ENCODE measurements at places on chromosomes 12 and 14. TPM values are rescaled to one million over a fixed set of nuclear protein-coding genes. Genes with fewer than 3 reads are reported as not detected.

Gene JAG2
- total RNA-seq = 6.2 TPM

- no peak overlapping the region for H3K4me3 ChIP-seq
- peaks cover under 1% of the 10 kb centered on the region for H3K4me1 ChIP-seq
- no peak for DNase-seq
- no peak overlapping the region for H3K27ac ChIP-seq
Measured at GRCh38 chr12:24898185-24898584, 50.7 kb downstream of the BCAT1 start.

GRCh38 chr12:76190299-76190698 is 105.8 kb upstream of the NAP1L1 start:
- H3K36me3 ChIP-seq = no peaks in the 10 kb centered on the region
- no peaks in the 10 kb centered on the region for H3K27me3 ChIP-seq
- no peaks in the 10 kb centered on the region for H3K4me1 ChIP-seq
- H3K27ac ChIP-seq = no peak overlapping the region
- DNase-seq = no peak
- no peak overlapping the region for H3K4me3 ChIP-seq

DNA sequence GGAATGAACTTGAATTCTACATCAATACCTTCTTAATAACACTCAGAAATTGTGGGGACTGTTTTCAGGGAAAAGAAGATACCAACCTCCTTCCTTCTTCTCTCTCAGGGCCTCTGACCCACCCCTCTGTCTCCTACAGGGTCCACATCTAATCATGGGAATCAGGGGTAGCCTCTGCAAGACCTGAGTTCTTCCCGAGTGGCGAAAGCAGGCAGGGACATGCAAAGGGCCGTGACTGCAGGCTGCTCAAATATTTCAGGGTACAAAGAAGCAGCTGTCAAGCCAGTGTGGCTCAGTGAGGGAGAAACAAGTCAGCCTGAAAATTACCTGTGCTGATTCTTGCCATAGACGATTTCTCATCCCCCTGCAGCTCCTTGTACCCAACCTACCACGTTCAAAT is 123.1 kb upstream of the PARP11 start:
- DNase-seq = no peak
- no peaks in the 10 kb centered on the region for H3K4me1 ChIP-seq
- peaks cover 2% of the 10 kb centered on the region for H3K27me3 ChIP-seq
- H3K4me3 ChIP-seq = no peak overlapping the region

Gene NPFF
- total RNA-seq = 0.80 TPM

DNA sequence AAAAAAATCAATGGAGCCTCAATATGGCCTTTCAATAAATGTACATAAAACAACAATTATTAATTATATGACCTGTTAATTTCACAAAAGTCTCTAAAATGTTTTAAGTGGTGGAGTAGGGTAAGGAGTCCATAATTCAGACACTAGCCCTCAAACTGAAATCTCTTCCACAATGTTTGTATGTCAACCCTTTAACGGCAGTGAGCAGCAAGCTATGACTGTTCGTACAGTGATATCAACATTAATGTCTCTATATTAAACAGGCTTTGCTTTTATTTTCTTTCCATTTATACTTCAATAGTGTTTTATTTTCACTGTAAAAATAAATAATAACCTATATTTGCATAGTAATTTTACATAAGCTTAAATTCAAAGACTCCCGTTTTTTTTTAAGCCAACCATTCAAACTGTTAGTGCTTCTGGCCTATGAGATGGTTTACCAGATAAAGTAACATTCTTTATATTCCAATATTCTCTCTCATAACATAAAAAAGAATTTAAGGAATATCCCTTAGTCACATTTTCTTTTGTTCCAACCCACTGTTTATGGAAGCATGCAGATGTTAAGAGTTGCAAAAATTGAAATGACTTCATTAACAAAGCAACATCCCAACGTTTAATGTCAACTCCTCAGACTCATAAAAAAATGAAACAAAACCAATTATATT is 2.3 kb downstream of the CDK17 start:
- H3K4me3 ChIP-seq = no peak overlapping the region
- DNase-seq = no peak
- H3K4me1 ChIP-seq = peaks cover 2% of the 10 kb centered on the region
- H3K36me3 ChIP-seq = no peaks in the 10 kb centered on the region
- no peak overlapping the region for H3K27ac ChIP-seq
- no peaks in the 10 kb centered on the region for H3K27me3 ChIP-seq

Gene PPM1H
- 36.1 TPM for total RNA-seq

GRCh38 chr14:89750908-89751392 is 203.6 kb downstream of the EFCAB11 start:
- H3K36me3 ChIP-seq = no peaks in the 10 kb centered on the region
- H3K4me3 ChIP-seq = no peak overlapping the region
- H3K27ac ChIP-seq = no peak overlapping the region

GRCh38 chr12:122979001-122979907 is 1.2 kb upstream of the ARL6IP4 start:
- DNase-seq = peak; percentile 49
- peak overlapping the region; percentile 89 for H3K4me3 ChIP-seq
- H3K27ac ChIP-seq = no peak overlapping the region
- H3K27me3 ChIP-seq = no peaks in the 10 kb centered on the region
- H3K36me3 ChIP-seq = peaks cover 6% of the 10 kb centered on the region

DNA sequence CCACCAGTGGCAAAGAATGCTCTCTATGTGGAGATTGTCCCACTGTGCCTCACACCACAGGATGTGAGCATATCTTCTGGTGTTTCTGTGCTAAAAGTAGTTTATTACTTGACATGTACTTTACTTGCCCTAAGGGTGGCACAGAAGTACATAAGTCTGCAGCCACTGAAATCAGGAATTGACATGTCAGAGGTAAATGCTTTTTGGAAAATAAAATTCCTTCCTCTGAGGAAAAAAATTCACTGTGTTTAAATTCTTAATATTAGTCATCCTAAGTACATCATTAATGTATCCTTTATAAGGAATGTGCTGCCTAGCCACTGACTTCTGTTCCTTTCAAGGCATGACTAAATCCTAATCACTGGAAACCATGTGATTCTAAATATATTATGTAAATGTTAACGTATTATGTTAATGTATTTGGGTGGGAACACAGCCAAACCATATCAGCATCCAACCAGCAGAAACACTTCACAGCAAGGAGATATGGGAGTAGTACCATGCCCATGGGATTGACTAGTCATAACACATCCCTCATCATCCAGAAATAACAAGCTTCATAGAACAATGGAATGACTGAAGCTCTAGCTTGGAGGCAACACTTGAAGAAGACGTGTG is 239.7 kb upstream of the PPFIA2 start:
- H3K27me3 ChIP-seq = no peaks in the 10 kb centered on the region
- H3K27ac ChIP-seq = no peak overlapping the region
- H3K36me3 ChIP-seq = no peaks in the 10 kb centered on the region
- DNase-seq = no peak
- H3K4me1 ChIP-seq = no peaks in the 10 kb centered on the region

DNA sequence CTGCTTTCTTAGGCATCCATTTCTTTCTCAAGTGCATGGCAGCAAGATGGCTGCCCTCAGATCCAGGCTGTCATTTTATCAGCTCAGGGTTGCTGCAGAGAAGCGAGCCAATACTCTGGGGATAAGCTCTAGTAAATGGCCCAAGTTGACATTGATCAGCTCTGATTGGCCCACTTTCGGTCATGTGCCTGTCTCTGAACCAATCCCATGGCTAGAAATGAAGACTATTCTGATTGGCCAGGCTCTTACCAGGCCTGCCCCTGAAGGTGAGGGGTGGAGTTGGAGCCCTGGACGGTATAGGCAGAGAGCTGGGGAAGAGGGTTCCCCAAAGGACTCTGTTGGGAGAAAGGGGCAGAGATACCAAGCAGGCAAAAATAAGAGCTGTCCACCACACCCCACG is 41.4 kb downstream of the MYO1H start:
- H3K27me3 ChIP-seq = no peaks in the 10 kb centered on the region
- H3K36me3 ChIP-seq = no peaks in the 10 kb centered on the region
- H3K27ac ChIP-seq = no peak overlapping the region
- DNase-seq = no peak
- no peaks in the 10 kb centered on the region for H3K4me1 ChIP-seq

DNA sequence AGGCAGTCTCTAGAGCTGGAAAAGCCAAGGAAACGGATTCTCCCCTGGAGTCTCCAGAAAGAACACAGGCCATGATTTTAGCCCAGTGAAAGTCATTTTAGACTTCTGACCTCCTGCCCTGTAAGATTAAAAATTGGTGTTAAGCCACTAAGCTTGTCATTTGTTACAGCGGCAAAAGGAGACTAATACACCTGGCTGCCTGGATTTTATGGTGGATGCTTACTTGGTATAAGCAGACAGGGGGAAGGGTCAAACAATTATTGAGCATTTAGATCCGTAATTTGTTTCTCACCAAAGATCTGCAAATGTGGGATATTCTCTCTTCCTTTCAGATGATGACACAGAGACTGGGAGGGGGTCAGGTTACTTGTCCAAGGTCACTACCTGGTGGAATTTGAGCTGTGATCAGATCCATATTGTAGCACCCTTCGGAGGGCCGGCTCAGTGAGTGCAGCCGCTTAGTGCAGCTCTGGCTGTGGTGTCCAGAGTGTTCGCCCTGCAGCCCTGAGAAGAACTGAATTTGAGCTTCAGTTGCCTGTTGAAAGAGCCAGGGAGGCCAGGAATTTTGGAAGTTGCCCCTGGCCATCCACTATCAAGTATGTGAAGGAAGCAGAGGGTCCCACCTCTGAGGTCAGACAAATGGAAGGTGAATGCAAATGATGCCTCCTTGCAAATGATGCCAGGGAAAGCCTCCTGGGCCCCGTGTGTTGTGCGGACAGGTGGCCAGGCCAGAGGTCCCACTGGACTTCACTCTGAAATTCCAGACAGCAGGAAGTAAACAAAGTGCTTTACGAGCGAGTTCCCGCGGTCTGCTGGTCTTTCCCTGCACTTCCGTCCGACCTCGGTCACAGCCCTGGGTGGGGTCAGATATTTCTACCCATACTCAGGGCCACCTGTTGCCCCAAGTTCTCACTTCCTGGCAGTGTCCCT is 15.1 kb downstream of the GLRX5 start:
- H3K4me3 ChIP-seq = no peak overlapping the region
- no peaks in the 10 kb centered on the region for H3K27me3 ChIP-seq

Gene ESR2
- total RNA-seq = 0.52 TPM

DNA sequence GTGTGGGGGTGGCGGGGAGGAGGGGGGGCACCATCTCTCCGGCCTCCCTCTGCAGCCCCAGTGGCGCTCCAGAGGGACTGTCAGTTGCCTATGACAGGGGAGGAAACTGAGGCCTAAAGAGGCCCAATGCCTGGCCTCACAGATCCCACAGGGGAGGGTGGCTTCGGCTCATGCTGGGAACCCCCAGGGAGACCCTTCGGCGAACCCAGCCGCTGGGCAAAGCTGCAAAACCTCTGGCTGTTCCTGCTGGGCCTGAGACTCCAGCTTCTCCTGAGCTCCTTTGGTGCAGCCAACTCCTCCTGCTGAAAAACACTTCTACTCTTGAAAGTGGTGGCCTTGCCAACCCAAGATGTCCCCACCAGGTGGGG is 170.1 kb upstream of the RTL1 start:
- peaks cover 28% of the 10 kb centered on the region for H3K4me1 ChIP-seq
- no peaks in the 10 kb centered on the region for H3K36me3 ChIP-seq
- H3K4me3 ChIP-seq = no peak overlapping the region
- H3K27me3 ChIP-seq = peaks cover 12% of the 10 kb centered on the region

GRCh38 chr12:127144770-127145169 is 1122.2 kb upstream of the TMEM132C start:
- DNase-seq = no peak
- H3K36me3 ChIP-seq = no peaks in the 10 kb centered on the region
- peaks cover 15% of the 10 kb centered on the region for H3K4me1 ChIP-seq
- H3K27ac ChIP-seq = no peak overlapping the region
